D341Med (cell line): ENCODE measurements at places on chromosomes 4 and X.
A peak's percentile ranks its signal among the peaks of the same experiment; 100 is the strongest.

DNA sequence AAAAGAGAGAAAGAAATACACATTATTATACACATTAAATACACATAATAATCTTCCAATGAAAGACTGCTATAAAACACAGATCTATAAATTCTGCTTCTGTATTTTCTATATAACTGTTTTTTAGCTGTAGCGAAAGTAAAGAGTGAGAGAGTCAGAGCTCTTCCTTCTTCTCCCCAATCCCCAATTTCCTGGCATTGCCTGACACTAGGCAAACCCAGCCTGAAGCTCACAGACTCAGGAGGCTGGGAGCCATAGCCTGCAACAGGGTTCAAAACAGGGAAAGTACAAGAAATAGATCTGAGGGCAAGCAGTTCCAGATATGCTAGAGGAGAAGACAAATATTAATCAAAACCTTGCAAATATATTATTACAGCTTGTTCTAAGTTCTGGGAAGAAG, 201.6 kb downstream of the HNRNPD start:
- no peak for DNase-seq

DNA sequence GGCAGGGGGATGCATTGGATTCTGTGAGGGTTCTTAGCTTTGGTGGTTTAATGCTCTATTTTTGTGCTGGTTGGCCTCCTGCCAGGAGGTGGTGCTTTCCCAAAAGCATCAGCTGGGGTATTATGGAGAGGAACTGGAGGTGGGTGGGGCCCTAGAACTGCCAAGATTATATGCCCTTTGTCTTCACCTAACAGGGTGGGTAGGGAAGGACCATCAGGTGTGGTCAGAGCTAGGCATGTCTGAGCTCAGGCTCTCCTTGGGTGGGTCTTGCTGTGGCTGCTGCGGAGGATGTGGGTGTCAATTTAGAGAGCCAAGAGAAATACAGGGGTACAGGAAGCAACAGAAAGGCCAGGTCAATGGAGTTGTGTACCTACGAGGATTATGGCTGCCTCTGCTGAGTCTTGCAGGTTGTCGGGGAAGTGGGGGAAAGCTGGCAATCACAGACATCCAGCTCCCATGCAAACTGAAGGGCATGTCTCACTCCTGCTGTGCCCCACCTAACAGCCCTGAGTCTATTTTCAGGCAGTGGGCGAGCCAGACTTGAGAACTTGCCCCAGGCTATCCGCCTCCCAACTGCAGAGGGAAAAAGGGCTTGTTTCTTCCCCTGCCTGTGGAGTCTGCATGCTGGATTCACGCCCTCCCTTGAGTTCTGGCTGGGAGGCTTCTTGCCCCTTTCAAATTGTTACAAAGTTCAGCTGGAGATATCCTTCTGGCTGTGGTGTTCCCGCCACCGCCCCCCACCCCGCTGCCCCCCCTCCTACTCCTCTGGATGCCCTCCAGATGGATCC, 212.0 kb downstream of the COMMD8 start:
- DNase-seq = no peak

DNA sequence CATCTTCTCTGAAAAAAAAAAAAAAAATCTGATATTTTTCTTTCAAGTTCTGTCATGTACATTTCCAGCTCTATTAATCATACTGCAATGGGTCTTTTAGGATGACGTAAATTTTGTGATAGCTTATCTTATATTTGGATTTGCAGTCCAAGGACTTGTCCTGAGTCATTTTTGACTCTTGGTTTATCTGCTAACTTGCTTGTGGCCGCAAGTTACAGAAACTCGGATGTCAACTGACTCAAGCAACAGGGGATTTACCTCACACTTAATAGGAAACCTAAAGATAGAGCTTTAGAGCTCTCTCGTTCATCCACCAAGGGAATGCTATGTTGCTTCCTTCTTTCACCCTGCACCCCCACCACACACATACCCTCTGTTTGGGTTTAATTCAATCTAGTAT, 1433.8 kb upstream of the TENM3 start:
- no peak for DNase-seq

DNA sequence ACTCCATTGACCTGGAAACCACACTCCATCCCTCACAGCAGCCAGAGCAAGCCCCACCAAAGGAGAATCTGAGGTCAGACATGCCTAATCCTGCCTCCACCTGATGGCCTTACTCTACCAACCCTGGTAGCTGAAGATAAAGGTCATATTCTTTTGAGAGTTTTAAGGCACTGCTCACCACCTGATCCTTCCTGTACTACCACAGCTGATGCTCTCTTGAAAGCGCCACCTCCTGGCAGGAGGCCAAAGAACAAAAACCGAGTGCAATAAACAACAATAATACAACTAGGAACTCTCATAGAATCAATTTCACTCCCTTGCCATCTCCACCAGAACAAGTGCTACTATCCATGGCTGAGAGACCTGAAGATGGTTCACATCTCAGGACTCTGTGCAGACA, 301.6 kb downstream of the NAF1 start:
- DNase-seq = no peak

DNA sequence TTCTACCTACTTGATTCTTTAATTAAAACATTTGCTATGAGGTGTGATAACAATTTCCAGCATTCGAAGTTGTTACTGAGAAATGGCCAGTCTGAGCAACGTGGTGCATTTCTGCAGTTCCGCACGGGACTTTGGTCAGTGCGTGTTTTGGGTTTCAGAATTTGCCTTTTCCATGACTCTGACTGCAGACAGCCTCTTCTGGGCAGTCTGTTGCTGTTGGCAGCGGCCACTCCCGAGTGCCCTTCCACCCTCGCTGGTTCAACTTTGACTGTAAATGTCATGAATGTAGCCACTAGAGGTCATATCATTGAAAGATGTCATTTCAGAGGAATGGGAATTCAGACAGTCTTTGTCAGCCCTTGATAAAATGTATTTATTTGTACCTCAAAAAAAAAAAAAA, 53.6 kb downstream of the NOP14 start:
- no peak for DNase-seq

GRCh38 chrX:130834149-130834548, 68.9 kb downstream of the ENOX2 start:
- no peak for DNase-seq

DNA sequence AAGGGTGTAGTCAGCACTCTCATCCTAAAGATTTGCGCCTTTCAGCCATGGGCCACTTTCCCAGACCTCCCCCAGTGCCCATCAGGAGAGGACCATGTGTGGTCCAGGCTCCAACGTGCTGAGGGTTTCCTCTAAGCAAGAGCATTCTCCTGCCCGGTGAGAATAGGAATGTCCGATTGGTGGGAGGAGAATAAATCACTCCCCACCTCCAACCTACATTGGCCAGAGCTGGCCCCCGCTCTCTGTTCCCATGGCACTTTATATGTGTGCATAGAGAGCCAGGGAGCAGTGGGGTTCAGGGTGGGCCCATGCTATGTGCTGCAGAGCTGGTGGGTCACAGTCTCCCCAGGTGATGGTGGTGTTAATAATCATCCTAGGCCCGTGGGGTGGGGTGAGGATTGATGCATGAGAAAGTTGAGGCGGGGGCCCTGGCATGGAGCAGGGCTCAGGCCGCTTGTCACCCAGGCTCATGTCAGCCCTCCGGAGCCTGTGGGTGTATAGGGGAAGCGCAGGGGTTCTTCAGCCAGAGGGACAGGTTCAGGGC, 6.8 kb upstream of the SORCS2 start:
- DNase-seq = no peak

DNA sequence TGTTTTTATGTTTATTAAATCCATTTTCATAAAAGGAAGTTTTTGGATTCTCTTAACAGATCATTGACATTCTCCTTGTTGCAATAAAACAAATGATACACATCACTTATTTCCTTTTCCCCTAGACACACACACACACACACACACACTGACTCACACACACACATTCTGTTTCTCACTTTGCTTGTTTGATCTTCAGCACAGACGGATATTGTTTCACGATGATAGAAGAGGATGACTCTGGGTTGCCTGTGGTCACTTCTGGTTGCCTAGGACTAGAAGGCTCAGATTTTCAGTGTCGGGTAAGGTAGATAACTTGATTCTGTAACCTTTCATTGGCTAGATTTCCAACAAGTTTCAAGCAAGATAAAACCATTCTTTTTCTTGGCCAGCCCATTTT, 356.8 kb downstream of the BMPR1B start:
- no peak for DNase-seq

DNA sequence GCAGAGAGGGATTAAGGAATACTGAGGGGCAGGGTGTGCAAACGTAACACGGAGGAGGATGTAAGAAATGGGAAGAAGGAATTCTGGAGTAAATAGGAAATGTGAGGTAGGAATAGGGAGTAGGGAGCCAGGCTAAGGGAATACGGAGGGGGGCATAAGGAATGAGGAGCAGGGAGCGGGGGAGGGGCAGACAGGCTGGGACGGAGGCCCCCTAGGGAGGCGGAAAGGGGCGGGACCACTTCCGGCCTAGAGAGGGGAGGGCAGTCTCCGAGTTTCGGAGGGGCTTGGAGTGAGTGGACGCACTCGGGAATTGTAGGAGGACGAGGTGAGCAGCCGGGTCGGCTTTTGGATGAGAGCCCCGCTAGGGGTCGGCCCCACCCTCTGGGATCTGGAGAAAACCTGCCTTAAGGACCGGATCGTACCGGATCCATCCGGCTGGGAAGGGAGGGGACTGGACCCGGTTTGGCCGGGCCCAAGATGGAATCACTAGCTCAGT, 612 bp downstream of the MAGED2 start:
- peak; percentile 77 for DNase-seq

- no peak for DNase-seq
These were observed 259.2 kb downstream of the MAPK10 start for GRCh38 chr4:86100539-86101215.

DNA sequence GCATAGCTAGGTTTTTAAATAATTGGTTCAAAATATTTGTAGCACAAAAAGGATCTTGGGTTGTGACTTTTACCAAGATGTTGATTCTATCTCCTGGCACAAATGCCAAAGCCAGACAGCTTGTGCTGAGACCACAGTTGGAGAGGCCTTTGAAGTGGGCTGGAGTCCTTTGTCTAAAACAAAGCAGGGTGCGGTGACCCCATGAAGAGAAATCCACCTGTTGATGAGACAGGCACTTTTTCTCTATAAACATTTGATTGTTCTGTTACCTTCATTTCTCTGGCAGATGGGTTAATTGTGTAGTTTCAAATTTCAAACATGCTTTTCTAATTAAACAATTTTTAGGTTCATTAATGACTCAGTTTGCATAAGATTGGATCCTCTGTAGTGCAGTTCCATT, 56.7 kb downstream of the STOX2 start:
- DNase-seq = no peak

- DNase-seq = no peak
These were observed 47.2 kb upstream of the TMEM33 start for GRCh38 chr4:41887821-41888686.

- no peak for DNase-seq
These were observed 226.0 kb upstream of the PPP1R2C start for GRCh38 chrX:43003939-43004338.

DNA sequence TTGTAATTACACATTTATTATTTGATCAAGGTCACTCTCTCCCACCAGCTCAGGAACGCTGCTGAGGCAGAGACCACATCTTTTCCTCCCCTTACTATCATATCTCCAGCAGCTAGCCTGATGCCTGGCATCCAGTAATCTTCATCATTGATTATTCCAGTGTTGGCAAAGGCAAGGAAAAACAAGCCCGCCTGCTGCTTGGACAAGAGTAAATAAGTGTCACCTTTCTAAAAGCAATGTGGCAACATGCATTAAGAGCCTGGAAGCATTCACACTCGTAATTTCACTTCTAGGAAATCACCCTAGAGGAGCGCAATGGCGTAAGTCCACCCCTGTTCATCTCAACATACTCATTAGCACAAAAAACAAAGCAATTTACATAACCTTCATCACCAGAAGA, 54.8 kb downstream of the APLN start:
- DNase-seq = no peak

DNA sequence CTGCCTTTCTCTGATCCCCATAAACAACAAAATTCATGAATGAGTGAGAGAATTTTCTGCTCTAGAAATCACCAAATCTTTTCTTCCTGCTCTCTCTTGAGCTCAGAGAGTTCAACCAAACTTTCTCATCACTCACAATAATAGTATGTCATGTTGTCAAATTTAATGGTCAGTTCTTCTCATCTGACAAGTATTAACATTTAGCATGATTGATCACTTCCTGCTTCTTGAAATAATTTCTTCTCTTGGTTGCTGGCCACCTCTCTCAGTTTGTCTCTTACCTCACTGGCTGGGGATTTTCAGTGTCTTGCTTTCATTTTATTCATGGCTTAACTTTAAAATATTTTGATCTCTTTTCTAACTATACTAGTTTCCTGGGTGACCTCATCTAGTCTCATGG, 25.5 kb upstream of the FGF5 start:
- DNase-seq = no peak

GRCh38 chr4:945274-946102, 13.2 kb downstream of the TMEM175 start:
- DNase-seq = no peak

GRCh38 chr4:86294883-86295282, 65.0 kb downstream of the MAPK10 start:
- no peak for DNase-seq

- DNase-seq = no peak
These were observed 2637.0 kb downstream of the PCDH7 start for GRCh38 chr4:33357121-33357520.

DNA sequence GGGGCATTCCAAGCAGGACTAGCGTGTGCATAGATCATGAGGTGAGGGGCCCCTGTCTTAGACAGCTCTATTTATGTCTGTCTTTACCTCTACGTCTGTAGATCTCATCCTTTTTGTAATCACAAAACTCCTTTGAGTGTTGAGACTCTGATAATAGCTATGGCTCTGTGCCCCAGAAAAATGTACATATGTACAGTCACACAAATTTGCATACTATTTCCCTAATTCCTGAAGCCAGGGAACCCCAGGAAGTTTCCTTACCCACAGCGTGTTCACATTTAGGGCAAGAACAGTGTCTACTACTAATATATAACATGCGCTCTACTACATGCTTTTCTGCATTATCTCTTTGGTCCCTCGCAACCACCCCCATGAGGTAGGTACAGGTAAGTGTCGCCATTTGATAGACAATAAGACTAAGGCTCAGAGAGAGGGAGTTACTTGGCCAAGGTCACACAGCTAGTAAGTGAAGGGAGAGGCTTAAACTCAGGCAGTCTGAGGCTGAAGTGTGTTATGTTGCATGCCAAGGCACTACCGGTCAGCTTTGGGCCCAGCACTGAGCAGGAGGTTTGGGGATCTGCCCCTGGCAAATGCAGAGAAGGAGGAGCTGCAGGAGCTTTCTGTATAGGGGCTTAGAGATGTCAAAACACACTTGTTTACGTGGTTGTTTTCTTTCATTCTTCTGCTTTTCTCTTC, 21.0 kb upstream of the CITED1 start:
- DNase-seq = no peak

DNA sequence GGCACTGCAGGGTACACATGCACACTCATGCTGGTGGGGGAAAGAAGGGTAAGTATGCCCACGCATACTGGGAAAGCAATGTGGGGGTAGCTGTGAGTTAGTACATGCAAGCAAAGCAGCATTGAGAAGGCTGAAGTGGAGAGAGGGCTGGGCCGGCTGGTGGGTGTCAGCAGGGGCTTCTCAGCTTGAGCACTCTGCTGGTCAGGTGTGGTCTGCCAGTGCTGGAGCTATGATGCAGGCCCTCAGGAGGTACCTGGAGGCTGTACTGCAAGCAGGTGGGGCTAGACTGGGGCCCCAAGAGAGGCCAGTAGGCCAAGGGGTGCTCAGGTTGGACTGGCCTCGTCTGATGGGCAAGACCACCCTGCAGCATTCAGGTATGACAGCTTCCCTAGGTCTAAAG, 61.9 kb upstream of the SERPINA7 start:
- no peak for DNase-seq

GRCh38 chr4:5118091-5118786, 67.0 kb downstream of the STK32B start:
- no peak for DNase-seq
